ENCODE measurements at places on chromosomes 5 and 9.

GRCh38 chr9:69829484-69829883, 8.9 kb downstream of the CFAP95 start:
- no peak for DNase-seq

DNA sequence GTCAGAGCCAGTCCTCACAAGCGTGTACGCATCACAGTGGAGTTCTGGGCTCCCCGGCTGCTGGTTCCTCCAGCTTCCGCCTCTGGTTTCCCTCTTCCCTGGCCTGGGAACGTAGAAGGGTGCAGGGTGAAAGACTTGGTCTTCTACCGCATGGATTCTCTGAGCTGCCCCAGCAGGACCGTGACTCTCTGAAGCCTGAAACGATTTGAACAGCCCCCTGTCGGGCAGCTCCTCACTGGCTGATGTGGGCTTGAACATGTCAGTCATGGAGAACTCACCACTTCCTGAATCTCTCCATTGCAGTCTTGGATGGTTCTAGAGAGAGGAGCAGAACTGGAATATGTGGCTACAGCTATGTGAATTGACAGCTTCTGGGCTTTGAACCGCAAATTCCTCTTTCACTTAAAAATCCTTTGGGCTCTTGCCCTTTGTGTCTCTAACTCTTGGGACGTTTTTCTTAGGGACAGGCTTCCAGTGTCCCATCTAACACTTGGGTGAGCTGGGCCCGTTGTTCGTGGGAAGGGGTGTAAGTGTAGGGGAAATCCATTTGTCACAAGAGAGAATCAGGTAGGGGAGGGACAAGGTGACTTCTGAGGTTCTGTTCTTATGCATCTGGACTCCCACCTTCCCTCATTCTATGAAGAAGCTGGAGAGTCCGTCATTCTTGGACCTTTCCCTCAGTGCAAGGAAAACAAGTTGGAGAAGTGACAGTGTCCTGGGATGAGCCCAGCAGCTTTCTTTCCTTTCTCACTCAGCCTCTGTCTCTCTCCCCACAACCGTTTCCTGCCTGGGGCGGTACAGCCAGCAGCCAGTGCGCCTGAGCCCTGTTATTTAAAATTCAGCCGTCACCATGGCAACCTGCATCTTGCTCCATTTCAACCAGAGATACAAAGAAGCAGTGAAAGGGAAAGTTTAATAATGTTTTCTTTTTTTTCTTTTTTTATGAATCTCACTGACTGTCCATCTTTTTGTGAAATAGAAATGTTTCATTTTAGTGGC, 84.7 kb downstream of the PTTG1 start:
- DNase-seq: peak; percentile 31

DNA sequence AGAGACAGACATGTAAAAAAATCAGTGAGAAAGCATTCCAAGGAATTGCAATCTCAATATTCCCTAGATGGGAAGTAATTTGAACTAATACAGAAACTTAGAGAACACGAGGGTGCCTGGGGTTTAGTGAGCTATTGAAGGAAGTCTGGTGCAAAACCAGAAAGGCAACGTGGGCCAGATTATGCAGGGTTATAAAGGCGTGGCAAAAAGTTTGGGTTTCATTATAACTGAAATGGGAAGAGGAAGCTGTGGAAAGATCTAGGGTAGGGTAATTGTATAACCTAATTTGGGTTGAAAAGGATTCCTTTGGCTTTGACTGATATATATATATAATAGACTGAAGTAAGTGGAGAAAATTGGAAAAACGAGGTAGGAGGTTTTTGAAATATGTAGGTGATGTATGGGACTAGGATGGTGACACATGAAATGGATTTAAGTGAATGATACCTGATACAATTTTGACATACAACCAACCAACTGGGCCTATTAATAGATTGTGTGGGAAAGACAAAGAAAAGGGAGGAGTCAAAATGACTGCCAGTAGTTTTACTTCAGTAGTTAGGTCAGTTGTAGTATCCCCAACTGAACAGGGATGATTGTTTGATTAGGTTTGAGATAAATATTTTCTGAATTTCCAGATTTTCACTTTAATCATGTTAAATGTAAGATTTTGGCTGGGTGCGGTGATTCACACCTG, 65.3 kb downstream of the FAM174A start:
- DNase-seq: no peak

- no peak for DNase-seq
Measured at GRCh38 chr5:16464664-16465543, 696 bp downstream of the ZNF622 start.

DNA sequence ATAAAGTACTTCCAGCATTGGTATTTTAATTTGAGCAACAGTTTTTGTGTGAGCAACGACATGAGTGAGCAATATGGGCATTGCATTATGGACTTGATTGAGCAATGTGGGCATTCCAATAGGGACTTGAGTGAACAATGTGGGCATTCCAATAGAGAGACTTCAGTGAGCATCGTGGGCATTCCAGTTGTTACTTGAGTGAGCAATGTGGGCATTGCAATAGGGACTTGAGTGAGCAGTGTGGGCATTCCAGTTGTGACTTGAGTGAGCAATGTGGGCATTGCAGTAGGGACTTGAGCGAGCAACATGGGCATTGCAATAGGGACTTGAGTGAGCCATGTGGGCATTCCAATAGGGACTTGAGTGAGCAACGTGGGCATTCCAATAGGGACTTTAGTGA, 52.2 kb downstream of the ZCCHC7 start:
- DNase-seq: no peak

GRCh38 chr5:74034733-74035132, 408.7 kb downstream of the ARHGEF28 start:
- DNase-seq: no peak

GRCh38 chr5:128402506-128402905, 135.5 kb downstream of the FBN2 start:
- no peak for DNase-seq

- DNase-seq: no peak
Measured at GRCh38 chr5:143205883-143206195, 197.6 kb downstream of the NR3C1 start.

DNA sequence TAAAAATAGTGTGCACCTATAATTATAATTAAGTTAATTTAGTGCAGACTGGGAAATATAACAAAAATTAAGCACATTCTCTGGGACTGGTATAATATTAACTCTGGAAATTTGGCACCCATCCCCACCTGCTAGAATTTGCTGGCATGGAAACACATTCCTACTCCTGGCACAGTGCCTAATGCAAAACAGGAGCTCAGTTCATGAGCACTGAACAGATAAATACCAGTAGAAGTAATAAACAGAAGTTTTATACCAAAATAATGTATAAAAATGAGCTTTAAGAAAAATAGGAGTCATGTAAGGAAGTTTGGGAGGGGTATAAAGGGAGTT, 23.7 kb upstream of the NPR3 start:
- no peak for DNase-seq

DNA sequence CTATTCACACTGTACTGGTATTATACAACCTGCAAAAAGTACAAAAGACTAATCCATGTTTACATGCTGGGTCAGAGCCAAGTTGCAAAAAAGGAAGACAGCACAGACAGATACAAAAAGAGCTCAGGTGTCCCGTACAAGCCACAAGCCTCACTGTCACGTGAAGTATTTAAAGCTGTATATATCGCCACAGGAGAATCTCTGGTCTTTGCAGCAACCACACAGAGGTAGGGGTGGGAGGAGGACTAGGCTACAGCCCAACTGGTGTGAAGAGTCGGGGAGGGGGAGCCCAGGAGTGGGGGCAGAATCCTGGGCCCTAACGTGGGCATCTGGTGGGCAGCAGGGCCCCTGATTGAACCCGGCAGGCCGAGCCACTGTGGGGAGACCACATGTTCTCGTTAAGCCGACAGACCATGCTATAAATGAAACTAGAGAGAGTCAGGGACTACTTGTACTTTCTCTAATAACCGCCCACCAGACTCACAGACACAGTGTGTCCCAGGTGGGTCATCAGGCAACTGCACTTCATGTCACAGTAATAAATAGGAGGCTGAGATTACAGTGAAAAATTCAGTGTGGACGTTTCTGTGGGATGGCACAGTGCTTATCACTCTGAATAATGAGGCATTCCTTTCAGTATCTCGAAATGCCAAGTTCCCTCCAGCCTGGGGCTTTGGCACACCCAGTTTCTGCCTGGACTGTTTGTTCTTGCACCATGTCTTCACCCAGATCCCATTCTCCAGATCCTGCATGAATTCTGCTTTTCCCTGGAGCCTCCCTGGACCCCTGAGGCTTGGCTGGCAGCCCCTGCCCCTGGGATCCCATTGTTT, 79.3 kb upstream of the SH3PXD2B start:
- no peak for DNase-seq

GRCh38 chr9:136995772-136996311, 526 bp downstream of the CLIC3 start:
- no peak for DNase-seq

DNA sequence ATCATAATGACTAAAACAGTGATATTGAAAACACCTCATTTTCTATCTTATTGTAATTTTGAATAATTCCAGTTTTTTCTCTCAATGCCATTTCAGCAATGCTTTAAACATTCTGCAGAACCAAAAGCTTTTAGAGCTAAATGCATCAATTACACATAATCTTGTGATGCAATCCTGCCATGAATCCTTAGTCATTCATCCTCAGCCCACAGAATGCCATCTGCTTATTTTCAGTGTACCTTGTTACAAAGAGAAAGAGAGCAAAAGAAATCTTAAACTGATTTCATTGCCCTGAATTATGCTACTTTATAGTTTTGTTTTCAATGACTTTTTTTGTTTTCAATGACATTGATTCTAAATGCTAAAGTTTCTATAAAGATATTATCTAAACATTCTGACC, 1234.8 kb upstream of the C9orf72 start:
- DNase-seq: no peak

DNA sequence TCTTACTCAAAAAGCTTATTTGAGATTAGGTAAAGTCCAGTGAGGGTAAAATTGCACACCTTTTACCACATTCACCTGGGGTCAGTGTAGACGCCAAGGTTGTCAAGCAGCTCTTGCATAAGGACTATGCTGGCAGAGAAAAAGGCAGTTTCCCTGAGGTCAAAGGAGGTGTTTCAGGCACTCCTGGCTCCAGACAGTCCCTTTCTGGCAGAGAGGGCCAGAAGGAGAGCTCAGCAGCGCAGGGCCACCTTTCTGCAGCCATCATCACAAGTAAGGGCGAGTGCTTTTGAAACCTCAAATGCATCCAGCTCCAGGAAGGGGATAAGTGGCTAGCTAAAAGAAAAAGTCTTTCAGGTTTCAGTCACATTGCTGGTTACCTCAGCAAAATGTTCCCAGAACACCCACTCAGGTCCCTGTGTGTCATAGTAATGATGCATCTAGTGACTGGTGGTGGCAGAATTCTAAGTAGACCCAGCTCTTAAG, 16.7 kb upstream of the IL13 start:
- DNase-seq: no peak

DNA sequence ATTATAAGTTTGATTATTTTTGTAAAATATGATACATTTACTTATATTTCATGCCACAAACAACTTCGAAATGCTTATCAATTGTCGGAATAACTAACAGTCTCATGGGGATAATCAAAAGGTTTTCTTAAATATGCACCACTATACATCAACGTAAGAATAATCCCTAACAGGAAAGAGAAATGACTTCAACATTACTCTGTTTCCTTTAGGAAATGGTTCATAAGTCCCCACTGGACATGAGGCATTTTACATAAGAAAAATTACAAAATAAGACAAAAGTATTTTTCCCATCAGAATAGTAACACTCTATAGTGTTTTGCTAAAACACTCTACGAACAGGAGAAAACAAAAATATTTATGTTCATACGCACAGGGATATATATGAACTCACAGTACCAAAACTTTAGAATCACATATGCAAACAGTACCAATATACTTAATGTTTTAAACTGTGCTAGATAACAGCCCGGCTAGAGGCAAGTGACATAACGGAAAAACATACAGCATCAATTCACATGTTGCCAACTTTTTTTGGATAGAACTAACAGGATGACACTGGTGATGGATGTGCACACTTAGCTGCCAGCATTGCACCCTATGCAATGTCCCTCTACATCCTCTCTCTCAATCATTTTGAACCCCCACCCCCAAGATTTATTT, 120.5 kb downstream of the NFIB start:
- DNase-seq: no peak

- DNase-seq: no peak
Measured at GRCh38 chr5:100469767-100470166, 65.4 kb upstream of the FAM174A start.
